ENCODE measurements at places on chromosomes 12 and 14.

- peak; percentile 44 for DNase-seq
These were observed at the start of gene MSRB3 for GRCh38 chr12:65278576-65279368. MSRB3 (plus strand) TSS chr12:65278683; CDS start chr12:65308580, 29,897 bp downstream.

DNA sequence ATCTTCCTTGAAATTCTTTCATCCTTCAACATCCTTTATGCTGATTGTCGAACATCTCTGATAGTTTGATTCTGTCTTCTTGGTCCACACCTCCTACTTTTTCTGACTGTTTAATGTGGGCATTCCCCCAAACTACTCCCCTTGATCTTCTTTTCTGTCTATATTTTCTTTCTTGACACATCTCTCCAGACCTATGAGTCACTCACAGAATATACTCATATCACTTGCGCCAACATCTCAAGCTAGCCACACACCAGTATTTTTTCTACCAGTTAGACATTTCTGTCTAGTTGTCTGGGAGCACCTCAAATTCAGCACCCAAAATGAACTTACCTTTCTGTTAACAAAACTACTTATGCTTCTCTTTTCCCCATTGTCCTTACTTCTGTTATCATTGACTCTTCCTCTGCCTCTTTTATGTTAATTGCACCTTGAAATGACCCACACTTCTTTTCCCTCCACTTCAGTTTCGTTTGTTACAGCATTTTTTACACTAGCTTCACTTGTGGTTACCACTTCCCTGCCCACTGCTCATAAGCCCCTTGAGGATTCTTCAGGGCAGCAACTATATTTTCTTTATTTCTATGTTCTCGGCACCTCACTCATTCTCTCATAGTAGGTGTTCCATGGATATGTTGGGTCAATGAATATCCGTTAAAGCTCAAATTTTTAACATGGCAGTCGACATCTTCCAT is 33.5 kb downstream of the TSHR start:
- DNase-seq = no peak

DNA sequence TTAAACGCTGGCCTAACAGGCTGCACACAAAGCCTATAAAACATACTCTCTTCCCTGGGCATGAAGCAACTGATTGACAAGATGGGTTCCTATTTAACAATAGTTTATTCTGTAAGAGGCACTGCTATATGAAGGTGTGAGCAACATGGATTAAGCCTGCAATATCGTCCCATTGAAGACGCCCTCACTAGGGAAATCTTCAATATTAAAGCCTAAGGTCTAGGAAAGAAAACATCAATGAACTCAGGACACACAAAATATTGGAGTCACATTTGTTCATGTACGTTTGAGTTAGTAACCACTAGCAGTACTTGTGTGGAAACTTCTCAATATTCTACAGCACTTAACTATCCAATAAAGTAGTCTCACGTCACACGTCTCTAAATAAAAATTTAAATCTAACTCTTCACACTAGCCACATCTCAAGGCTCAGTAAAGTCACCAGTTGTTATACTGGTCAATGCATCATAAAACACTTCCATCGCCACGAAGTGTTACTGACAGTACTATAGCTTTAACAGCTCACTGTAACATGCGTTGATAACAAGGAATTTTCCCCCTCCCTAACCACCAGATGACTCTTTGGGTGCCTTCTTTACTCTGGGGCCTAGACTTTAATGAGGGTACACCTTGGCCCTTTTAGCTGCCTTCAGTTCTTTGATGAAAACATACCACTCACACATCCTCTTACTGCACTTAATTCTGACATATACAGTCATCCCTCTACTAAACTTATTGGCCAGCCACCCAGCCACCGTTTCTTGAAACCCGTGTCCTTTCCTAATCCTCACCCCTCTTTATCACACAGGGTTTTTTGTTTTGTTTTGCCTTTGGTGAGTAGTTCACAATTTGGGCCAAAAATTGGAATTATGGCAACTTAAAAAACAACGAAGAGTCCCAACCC is 50.1 kb upstream of the OR5AU1 start:
- DNase-seq = no peak

GRCh38 chr12:51705450-51705849 is 114.4 kb downstream of the SCN8A start:
- DNase-seq = no peak

DNA sequence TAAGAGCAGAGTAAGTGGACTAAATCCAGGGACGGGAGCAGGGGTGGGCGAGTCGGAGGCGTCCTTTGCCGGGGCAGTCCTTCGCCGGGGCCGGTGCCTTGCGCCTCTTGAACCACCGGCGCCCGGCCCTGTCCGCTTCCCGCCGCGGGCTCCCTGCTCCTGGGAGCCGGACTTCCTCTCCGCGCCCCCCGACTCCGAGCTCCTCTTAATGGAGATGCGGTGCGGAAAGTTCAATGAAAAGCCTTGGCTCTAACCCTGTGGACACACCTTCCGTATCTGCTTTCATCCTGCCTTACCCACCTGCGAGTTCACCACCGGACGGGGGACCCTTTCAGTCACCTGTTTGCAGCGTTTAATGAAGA is 412 bp downstream of the FGFR1OP2 start:
- no peak for DNase-seq

DNA sequence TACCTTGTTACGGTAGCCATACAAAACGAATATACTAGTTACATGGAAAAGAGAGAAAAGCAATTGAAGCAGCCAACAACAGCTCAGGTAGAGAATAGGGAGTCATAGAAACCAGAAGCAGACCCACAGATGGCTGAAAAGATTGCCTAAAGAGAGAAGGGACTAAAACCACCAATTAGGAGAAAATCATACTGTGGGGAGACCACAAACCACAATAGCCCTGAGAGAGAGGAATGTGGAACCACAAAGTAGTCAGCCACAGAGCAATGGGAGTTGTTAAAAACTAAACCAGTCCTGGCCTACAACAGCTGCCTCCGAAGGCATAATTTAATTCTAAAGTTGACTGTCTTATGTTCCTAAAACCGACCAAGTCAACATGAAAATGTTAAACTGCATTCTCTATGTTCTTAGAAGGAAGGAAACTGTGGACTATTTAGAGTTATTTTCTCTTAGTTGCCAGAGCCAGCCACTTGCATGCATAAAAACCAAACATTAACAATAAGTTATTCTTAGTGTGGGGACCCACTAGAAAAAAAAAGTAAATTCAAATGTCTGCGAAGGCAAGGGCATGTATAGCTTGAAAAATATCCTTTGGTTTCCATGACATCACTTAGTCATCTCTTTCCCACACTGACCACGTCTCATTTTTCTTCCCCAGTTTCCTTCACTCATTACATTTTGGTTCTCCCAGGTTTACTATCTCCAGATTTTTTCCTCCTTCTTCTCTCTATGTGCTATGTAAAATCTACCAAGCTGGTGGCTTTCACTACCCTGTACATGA is 398.1 kb downstream of the NOVA1 start:
- DNase-seq = no peak

- no peak for DNase-seq
These were observed 8.8 kb downstream of the ALDH2 start for GRCh38 chr12:111775205-111776193.

DNA sequence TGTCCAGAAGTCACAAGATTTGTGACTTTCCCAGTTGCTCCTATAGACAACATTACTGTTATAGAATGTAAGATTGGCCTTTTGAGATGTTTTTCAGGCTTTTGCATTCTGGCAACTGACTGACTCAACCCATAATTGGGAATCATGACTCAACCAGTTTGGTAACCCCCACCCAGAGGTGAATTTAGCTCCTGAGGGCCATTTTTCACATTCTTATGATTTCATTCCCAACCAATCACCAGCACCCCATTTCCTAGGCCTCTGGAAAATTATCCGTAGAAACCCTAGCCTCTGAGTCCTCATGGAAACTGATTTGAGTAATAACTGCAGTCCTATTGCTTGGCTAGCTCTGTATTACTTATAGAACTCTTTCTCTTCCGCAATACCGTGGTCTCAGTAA is 626.0 kb upstream of the SEL1L start:
- no peak for DNase-seq

DNA sequence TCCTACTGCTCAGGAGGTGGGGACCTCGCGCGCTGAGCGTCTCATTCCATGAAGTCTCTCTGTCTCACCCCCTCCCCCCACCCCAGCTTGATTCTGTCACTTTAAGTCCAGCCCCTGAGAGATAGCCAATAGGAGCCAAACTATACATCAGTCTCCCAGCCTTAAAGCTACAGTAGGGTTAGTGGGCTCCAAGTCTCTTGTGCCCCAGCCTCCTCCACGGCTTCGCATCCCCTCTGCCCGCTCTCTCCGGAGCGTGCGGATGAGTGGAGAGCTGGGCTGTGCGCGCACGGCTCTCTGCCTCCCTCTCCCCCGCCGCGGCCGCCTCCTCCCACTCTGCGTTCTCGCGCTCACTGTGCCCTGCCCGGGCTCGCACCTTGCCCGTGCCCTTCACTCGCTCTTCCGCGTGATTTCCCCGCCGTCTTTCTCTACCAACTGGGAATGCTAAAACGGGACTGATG is at the start of gene ESRRB:
Gene ESRRB (plus strand): TSS at position 191 of the 458 bp plus-strand sequence. CDS start 265 bp downstream, at position 456.
- DNase-seq = no peak
